Activated CD8-positive, alpha-beta memory T cell treated with anti-CD3 and anti-CD28 coated beads for 4 hours (primary cell): ENCODE measurements at places on chromosomes 2 and 18.

GRCh38 chr2:209525834-209526281 lies 102.0 kb downstream of the MAP2 start:
- DNase-seq = no peak

DNA sequence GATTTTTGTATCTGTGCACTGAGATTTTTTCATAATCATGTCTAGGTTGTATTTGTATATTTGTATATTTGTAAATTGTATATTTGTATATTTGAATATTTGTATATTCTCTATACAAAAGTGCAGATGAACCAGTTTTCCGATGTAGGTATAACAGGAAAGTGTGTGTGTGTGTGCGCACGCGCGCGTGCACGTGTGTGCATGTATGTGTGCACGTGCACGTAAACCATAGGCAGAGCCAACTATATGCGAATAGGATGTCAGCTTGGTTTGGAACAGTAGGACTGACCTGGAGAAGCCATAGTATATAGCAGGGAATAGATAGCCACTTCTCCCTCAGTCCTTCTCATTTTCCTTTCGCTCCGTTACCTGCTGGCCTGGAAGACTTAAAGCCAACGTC lies 565.8 kb downstream of the XIRP2 start:
- no peak for DNase-seq

- DNase-seq = no peak
Measured at GRCh38 chr2:48795065-48795464, 39.5 kb upstream of the LHCGR start.

- DNase-seq = no peak
Measured at GRCh38 chr2:173696274-173696673, 268.9 kb downstream of the SP3 start.

- DNase-seq = no peak
Measured at GRCh38 chr2:24540011-24540477, 49.0 kb downstream of the NCOA1 start.

GRCh38 chr2:151946899-151947812 lies 118.9 kb upstream of the ARL5A start:
- no peak for DNase-seq

DNA sequence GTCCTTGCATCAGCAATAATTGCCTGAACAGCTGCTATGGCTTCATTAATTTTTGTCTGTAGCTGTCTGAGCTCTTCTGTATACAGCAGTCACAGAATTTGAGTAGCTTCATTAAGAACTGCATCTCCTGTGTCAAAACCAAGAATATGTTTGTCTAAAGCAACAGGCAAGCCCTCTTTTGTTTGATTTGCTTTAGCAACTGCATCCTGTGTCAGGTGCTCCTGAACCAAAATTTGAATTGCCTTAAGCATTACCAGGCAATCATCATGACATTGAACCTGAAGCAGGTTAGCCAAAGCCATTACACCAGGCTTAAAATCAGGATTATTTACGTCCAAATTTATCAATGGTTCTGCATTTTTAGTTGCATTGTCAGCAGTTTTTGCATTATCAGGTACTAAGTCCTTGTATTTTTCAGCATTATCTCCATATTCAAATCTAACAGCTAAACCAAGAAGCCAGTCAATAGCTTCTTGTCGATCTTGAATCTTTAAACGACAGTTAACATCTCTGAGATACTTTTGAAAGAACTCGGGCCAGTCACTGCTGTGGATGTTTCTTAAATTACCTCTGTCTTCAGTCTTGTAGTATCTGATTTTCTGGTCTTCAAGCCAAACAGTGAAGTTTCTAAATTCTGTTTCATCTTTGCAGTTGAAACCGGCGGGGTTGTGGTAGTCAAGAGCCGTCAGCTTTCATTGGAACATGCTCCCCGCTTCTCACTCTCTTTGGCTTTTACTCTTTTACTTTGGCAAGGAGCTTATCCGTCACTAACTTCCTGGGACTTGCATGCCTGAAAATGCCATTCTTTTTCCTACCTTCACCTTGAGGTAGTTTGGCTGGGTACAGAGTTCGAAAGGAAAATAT lies 42.2 kb downstream of the MERTK start:
- DNase-seq = no peak

- no peak for DNase-seq
Measured at GRCh38 chr2:9877026-9877425, 33.8 kb downstream of the TAF1B start.
